ENCODE measurements at places on chromosomes 13 and 19.

- DNase-seq: no peak
Observed at GRCh38 chr19:56841193-56841543, 642 bp upstream of the PEG3 start.

DNA sequence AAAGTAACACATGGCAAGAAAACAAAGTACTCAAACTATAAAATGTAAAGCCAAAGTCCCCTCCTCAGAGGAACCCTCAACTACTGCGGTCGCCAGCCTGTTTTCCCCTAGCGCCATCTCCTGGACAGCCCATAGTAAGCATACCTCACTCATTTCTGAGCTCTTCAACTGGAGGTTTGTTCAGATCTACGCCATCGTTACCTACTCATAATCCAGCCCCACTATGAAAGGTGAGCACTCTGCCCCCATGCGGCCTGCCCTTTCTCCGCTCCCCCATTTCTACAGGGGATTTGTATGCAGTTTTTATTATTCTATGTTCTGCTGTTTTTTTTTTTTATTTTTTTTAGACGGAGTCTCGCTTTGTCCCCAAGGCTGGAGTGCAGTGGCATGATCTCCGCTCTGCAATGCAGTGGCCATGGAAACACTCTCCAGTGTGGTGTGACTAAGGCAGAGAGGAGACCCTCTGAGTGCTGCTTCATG lies 26.2 kb downstream of the OPA3 start:
- no peak for DNase-seq

DNA sequence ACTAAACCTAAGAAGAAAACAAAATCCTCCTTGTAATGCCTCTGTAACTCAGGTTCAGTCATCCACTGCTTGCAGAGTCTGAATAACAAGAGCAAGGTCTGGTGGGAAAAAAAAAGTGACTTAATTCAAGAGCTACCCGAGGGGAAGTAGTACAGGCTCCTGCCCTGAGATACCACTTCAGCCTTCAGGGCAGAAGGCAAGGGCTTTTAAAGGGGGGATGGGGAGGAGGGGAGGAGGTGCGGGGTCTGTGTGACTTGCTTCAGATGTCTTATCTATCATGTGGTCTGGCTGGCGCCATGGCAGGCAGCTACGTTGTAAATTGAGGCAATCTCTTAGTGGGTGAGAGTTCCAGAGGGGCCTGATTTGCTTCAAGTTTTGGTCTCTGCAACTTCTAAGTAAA lies 66.7 kb downstream of the LRRC63 start:
- DNase-seq: no peak

DNA sequence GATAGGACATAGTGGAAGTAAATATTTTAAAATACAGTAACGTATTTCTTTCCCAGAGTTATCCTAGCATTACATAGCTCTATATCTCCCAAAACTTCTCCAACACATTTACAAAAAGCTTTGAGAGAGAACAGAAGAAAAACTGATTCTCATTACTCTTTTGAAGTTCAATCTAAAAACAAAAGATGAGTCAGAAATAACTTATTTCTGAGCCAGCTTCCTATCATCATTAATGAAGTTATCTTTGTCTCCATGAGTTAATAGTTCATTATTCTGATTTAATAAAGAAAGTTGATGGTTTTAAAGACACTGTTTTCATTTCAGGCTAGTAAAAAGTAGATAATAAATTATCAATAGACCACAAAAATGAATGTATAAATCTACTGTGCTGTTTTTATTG lies 446.7 kb upstream of the SPRY2 start:
- DNase-seq: no peak

- DNase-seq: no peak
Observed at GRCh38 chr13:107576430-107576829, 638.9 kb downstream of the LIG4 start.

GRCh38 chr19:14450168-14450874 lies 17.2 kb downstream of the PKN1 start:
- DNase-seq: no peak

DNA sequence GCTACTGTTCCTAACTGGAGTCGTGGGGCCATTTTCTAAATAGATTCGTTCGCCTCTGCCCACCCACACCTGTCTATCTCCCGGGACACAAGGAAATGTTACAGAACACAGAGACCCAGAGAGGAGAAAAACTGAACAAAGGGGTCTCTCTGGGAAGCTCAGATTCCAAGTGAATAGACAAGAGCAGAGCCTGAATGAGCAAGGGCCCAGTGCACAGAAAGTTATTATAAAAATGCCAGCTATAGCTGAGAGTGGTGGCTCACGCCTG lies 27.2 kb upstream of the FEM1A start:
- no peak for DNase-seq

Measured in breast epithelium (tissue), 4 donors.